ENCODE measurements at places on chromosomes 13 and 19. TPM values are rescaled to one million over a fixed set of nuclear protein-coding genes. Genes with fewer than 3 reads are reported as not detected.

DNA sequence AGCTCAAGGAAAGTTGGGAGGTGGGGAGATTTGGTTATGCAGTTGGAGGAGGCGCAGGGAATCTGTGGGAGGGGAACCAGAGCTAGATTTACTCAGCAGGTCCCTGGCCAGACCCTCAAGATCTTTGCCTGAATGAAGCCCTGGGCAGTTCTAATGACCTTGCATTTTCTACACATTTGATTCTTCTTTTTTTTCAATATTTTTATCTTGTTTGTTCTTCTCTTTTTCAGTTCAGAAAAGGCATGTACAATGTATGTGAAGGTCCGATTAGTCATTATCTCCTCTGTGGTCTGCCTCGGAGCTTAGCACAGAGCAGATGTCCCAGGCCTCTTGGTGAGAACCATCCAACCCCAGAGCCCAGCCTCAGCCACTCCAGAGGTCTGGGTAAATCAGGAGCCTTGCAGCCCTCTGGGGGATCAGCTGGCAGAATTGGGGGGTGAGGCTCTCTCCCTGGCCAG is 24.2 kb downstream of the SERP2 start:
- no peak for DNase-seq

GRCh38 chr13:68030152-68030809 is 800.1 kb upstream of the PCDH9 start:
- DNase-seq, result no peak

The MZF1 gene
- polyA plus RNA-seq, result 10.8 TPM

DNA sequence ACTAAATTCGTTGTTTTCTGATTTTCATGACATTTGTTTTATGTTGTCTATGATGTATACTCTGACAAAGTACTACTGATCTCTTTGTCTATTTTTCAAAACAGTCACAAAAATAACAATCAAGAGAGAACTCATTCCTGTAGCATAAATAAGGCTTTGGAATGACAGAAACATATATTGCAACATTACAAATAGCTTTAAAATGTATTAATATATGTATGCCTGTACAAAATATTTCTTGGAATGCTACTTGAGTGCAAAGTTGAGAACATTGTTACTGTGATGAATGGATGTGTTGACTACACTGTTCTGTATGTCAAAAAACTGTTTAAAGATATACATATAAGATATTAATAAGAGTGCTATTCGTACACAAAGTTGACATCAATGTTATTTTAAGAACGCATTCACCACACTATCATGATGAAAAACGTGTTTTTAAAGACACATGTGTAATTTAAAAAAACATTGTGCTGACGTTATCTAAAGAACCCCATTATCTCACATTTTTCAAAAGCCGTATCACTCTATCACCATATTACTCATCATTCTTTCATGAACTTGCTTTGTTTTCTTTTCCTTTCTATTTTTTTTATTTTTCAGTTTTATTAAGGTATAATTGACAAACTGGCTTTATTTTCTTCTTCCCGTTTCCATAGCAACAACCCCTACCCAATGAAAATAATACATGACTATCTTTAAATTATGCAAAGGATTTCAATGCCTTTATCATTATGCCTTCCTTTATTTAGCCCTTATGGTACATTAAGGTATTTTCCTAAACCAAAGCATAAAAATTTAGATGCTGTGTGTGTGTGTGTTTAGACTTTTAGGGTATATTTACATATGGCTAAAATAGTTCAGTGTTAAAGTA is 918.8 kb downstream of the SLITRK1 start:
- no peak for DNase-seq

DNA sequence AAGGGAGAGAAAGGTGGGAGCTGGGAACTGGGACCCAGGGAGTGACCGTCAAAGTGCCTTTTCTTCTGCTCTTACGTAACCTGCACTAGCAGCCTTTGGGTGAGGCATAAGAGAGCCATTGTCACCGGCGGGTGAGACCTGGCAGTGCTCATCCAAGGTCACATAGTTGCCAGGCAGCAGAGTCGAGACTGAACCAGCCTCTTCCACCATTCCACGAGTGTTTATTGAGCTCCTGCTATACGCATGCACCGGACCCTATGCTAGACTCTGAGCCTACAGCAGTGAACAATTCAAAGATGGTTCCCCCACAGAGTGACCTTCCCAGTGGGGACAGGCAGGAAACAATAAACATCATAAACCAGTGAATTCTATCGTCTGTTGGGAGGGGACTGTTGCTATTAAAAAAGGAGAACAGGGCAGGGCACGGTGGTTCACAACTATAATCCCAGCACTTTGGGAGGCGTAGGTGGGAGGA is 18.6 kb upstream of the STRN4 start:
- no peak for DNase-seq

DNA sequence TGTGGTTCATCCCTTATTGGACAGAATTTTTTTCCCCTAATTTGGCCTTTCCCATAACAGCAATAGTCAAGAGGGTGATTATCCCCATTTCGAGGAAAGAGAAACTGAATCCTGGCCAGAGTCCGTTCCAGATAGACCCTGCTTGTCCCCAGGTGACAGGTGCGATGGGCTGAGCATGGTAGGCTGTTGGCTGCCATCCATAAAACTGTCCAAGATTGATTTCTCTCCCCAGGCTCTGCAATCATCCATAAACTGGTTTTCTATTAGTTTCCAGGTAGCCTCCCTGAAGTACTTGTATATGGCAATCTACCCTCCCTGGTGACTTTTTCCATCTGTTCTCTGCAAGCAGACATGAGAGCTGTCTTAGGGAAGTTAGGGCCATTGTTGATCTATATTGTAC is 25.4 kb downstream of the SERP2 start:
- no peak for DNase-seq

GRCh38 chr19:7391218-7391670 is 42.5 kb downstream of the ARHGEF18 start:
- DNase-seq, result no peak

DNA sequence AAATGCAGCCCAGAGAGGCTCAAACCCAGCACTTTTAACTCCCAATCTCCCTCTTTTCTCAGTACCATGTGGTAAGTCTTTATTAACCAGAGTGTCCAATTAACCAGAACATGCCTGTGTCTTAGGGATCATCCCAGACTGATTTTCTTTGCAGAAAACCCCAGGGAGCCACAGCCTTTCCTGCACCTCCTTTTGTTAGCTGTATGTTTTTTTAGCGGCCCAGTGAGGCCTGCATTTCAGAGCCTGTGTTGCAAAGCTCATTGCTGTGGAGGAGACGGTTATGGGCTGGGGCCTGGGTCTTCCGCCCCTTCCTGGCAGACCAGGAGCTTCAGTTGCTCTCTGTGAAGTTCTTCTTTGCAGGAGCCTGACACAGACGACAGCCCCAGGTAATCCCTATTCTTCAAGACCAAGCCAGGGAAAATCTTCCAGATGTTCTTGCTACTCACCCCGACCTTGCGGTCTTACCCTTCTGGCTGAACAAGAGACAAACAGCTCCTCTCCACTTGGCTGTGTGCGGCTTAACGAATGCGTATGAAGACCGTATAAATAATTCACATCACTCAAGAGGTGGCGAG is 70.7 kb upstream of the TSHZ3 start:
- peak; percentile 58 for DNase-seq

- DNase-seq, result no peak
Measured at GRCh38 chr13:44739539-44739938, 163.4 kb upstream of the TSC22D1 start.

GRCh38 chr19:4744451-4745174 is 21.0 kb upstream of the DPP9 start:
- no peak for DNase-seq

GRCh38 chr13:22114630-22115311 is 443.9 kb downstream of the FGF9 start:
- DNase-seq, result no peak

The ACP7 gene
- polyA plus RNA-seq, result 0.26 TPM

- DNase-seq, result peak; percentile 60
Measured at GRCh38 chr13:98977568-98978265, at the start of gene DOCK9. Gene DOCK9 (minus strand): TSS chr13:98978064. CDS start chr13:98977909, 155 bp downstream.

GRCh38 chr13:81987677-81988357 is 1646.9 kb upstream of the SPRY2 start:
- peak; percentile 73 for DNase-seq

DNA sequence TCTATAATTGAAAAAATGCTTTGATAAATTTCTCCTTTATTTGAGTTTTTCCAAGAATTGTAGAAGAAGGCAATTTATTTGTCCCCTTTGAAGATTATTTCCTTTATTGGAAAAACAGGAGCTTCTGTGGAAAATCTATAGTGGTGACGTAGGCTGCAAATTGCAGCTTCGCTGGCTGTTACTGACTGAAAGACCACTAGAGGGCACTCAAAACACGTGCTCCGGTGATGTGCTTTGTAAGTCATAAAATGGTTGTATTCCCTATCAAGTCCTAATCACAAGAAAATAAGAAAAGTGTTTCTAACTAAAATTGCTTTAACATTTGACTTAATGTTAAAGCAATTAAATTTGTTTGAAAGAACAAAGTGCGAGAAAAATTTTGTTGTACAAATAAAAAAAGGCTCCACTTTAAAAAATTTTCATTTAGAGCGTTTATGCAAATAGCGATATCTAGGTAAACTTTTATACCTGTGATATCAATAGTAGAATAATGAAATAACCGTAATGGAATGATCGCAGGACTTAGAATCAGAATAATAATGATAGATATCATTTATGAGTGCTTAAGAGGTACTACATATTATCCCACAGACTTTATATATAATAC is 638.2 kb upstream of the SPRY2 start:
- peak; percentile 78 for DNase-seq

DNA sequence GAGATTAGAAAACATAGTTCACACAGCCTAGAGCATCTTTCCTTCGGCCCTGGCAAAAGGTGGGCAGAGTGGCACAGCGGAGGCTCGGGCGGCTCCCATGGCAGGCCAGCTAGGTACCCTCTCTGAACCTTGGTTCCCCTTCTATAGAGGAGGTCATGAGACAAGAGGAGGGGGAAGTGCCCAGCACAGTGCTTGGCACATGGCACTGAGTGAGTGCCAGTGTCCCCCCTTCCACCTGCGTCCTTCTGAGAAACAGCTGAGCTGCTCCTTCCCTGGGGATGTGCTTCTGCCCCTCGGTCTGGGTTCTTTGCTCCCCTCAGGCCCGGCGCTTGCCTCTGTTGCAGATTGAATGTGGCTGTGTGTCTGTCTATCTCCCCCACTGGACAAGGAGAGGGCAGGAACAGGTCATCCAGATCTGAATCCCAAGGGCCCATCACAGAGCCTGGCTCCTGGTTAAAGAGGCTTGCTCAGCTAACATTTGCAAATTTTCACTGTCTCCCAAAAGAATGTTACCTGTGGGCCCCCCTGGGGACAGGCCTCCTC is 165.6 kb downstream of the USP12 start:
- no peak for DNase-seq

- DNase-seq, result no peak
Measured at GRCh38 chr19:6987850-6988249, 33.4 kb downstream of the MBD3L2B start.

- DNase-seq, result no peak
Measured at GRCh38 chr19:11268783-11269267, 6.5 kb upstream of the DOCK6 start.

The MATK gene
- polyA plus RNA-seq, result 14.1 TPM

DNA sequence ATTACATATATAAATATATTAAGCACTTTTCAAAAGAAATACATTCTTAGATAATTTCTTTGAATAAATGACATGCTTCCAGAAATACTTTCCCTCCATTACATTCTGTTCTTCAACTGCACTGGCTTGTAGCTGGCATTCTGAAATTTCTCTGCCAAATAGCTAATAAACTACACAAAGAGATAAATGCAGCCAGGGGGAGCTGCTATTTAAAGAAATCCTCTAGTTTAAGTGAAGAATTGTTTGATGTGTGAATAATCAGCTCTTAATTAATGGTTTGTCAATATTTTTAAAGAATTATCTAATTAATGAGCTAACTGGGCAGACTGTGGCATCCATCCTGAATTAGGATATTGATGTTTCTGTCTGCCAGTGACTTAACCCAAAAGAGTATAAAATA is 30.7 kb downstream of the SLC7A1 start:
- DNase-seq, result no peak

- DNase-seq, result no peak
Measured at GRCh38 chr19:808423-808775, 11.1 kb downstream of the PTBP1 start.

GRCh38 chr19:53945998-53946397 is 16.7 kb upstream of the CACNG8 start:
- no peak for DNase-seq

The CIC gene
- 13.2 TPM for polyA plus RNA-seq

DNA sequence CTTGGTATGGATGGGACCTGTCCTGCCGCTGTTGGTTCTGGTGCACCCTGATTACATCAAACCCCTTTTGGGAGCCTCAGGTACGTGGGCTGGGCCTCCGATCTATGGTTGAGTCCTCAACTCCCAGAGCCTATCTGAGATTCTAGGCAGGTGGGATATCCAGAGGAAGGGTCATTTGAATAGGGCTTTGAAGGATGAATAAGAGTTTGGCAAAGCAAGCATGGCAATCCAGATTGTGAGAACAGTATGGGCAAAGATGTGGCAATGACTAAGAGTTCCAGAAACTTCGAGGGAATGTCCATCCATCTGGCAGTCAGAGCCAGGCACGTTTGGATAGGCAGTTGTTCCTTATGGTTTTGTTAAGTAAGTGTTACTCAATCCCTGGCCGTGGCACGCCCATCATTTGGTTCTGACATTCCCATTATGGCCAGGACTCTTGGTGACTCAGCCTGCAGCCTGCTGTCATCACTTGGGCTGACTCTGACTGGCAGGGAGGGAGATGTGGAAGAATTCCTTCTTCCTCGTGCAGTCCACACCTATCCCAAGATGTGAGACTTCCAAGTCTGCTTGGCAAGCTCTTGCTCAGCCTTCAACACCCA is 21.5 kb downstream of the CYP4F22 start:
- no peak for DNase-seq

GRCh38 chr13:96792188-96792587 is 202.1 kb downstream of the OXGR1 start:
- DNase-seq, result peak; percentile 44

DNA sequence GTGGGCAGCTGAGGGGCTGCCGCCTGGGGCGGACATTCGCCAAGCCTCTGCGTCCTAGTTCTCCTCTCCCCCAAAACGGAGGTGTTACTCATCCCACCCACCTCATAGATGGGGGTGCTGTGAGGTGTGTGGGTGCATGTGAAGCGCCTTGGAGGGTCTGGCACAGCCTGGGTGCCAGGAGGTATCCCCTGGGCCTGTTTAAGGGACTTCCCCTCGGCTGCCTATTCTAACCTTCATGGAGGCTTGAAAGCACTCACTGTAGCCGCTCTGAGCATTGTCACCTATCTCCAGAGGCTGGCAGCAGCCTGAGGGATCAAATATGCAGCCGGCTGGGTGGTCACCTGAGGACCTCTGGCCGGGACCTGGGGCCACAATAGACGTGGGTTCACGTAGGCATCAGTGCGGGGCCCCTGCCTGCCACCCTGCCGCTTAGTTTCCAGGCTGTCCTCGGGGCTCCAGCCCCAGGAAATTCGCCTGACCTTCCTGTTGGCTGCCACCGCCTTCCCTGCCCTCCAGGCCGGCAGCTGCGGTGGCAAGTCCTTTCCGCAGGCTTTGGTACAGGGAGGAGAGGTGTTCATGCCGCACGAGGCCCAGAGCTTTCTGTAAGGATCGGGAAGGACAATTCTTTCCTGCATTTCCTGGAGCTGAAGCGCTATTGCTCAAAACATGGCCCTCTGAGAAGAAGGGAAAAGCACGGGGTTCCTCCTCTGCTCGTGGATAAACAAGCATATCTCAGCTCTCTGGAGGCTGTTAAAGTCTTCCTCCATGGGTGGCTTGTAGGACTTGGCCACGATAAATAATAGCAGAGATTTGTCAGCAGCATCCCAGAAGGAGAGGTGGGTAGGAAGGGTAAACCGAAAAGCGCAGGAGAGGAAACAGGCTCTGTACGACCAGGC is 4.6 kb downstream of the COL4A2 start:
- DNase-seq, result no peak

Measured in GM23338 (cell line).